ENCODE measurements at places on chromosomes 3 and 15.
A peak's percentile ranks its signal among the peaks of the same experiment; 100 is the strongest.

GRCh38 chr3:113685956-113686721 lies 10.3 kb downstream of the USF3 start:
- no peak for DNase-seq

- no peak for DNase-seq
These were observed 69.9 kb downstream of the PDCD6IP start for GRCh38 chr3:33868309-33868708.

GRCh38 chr3:128923576-128923975 lies 44.2 kb downstream of the ACAD9 start:
- DNase-seq = no peak

- no peak for DNase-seq
These were observed 181.4 kb downstream of the GREM1 start for GRCh38 chr15:32899126-32899596.

DNA sequence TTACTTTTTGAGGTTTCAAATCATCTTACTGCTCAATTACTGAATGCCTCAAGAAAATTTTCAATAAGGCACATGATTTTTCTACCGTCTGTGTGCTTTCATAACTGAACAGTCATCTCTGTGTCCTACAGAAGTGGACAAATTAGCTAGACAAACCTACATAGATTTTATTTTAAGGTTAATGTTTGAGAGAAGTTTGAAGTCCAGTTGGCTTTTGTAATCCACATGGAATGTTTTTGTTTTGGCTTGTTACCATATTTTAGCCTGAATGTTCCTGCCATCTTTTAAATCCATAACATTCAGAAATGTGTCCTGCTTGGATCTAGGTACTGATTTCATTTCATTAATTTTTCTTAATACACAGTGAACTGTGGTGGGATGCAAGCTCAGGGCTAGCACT lies 730.1 kb downstream of the IGSF11 start:
- DNase-seq = no peak

- DNase-seq = no peak
These were observed 149.5 kb downstream of the ITPR1 start for GRCh38 chr3:4642611-4643010.

DNA sequence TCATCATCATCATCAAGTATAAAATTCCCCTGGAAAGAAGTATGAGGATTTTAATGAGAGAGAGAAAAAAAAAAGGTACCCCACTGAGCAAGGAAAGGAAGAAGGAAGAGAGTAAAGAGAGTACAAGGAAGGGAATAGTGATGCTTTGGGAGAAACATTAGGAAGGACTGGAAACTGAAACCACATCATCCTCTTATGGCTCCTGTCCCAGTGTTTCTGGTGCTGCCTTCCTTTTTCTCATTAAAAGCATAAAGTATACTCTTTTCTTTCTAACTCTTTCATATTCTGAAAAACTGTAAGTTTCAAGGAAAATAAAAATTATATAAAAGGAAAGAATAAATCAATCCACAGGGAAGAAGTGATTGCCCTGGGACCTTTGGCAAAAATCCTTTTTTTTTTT lies 616.4 kb upstream of the CBLB start:
- no peak for DNase-seq

- DNase-seq = no peak
These were observed 216.8 kb downstream of the VGLL3 start for GRCh38 chr3:86774082-86774691.

DNA sequence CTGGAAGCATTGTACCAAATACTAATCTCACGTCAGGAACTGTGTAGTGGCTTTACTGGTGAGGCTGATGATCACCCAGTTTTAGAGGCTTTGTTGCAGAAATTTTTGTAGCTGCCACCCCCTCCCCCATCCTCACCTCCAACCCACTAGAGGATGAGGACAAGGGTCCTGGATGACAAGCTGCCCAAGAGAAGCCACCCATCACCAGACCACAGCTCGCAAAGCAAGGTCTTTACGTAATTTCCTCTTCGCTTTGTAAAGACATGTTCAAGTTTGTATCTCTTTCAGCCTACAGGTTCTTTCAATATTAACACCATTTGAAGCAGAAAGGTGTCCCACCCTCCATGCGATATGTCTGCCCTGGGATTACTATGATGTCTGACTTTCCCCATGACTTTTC lies 74.2 kb downstream of the LDHAL6B start:
- DNase-seq = no peak

GRCh38 chr3:154235330-154235729 lies 89.0 kb downstream of the DHX36 start:
- DNase-seq = no peak

DNA sequence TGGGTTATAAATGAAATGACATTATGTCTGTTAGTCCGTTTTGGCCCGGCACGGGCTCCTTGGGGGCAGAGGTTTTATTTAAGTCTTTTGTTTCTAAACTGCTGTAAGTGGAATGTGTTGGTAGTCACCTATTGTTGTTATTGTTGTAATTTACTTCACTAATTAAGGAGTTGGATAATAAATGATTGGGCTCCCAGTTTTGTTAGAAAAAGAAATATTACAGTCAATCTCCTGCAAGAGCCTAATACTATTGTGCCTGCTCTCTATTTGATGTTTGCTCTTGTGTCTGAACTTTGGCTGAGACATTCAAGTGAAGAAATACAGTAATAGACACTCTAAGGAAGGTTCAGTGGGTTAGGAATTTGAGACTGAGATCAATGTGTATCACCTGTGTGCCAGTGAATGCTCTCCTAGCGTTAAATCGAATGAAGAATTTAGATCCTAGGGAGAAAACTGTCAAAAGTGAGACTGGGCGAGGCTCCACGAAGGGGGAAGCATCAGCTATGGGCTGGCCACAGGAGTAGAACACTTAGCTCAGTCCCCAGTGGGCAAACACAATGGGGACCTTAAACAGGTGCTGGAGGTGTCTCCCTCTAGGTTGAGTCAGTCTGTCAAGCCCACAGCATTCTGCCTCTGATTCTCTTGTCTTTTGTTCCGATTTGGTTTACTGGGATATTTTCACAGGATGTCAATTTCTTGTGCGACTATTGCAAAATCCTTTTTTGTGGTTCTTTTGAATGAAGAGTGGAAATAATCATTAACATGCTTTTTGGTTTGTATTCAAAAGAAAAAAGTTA lies 1.2 kb downstream of the ROBO2 start:
- no peak for DNase-seq

- DNase-seq = no peak
These were observed 460.6 kb upstream of the NR2F2 start for GRCh38 chr15:95869920-95870319.

- DNase-seq = no peak
These were observed 553.5 kb upstream of the CCDC54 start for GRCh38 chr3:106823701-106824100.

DNA sequence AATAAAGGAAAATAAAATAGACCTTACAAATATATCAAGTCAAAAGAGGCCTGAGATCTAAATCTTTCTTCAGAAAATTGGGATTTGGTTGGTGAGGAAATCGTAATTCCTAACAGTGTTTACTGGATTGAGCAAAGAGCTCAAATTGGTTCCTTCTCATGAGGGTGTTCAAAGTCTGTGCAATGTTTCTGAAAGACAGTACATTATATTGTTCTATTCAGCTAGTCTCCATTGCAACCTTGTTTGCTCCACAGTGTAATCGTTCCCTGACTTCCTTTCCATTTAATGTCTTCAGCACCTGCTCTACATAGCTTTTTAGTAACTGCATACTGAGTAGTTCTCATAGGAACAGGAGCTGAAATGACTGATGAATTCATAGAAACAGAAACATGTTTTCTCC lies 326.8 kb downstream of the SUCLG2 start:
- DNase-seq = no peak

DNA sequence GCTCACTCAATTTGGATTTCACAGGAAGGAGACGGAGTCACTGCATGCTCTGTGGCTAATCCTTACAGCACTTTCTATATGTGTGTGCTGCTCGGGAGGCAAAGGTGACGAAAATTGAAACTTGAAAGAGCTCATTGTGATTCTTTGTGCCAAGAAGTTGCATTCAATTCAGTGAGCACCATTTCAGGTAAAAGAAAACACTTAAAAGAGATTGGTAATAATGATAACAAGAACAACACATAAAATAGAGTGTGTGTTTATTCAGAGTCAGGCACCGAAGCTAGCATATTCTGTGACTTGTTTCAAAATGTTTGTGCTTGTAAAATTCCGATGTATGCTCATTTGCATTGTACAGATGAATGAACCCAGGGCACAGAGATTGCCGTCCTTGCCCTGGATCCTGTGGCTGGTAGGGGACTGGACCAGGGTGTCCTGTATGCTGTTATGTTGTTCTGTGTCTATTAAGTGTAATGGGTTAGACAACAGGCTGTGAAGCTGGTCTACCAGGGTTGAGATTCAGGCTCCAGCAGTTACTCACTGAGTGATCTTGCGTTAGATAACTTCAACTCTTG lies 193.3 kb upstream of the PROK2 start:
- no peak for DNase-seq

- no peak for DNase-seq
These were observed 630.3 kb downstream of the NAALADL2 start for GRCh38 chr3:175489406-175489805.

DNA sequence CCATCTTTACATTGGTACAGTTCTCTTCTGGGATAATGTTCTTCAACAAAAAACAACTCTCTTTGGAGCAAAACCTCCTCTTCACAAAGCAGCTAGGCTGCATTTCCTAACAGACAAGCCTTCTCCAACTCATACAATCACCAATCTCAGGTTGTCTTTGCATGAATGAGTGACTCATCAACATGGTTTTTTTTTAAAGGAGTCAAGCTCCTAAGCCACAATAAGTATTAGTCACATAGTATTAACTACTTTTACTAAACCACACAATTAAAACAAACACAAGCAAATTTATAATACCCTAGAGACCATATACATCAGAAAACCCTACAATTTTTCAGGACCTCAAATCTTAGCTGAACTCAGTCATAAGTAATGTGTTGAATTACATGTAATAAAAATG lies 137.4 kb downstream of the TBC1D5 start:
- DNase-seq = peak; percentile 73

- DNase-seq = no peak
These were observed 364.8 kb upstream of the TPRG1 start for GRCh38 chr3:188807006-188807405.

- DNase-seq = no peak
These were observed 2.1 kb downstream of the QTRT2 start for GRCh38 chr3:114058646-114059045.

DNA sequence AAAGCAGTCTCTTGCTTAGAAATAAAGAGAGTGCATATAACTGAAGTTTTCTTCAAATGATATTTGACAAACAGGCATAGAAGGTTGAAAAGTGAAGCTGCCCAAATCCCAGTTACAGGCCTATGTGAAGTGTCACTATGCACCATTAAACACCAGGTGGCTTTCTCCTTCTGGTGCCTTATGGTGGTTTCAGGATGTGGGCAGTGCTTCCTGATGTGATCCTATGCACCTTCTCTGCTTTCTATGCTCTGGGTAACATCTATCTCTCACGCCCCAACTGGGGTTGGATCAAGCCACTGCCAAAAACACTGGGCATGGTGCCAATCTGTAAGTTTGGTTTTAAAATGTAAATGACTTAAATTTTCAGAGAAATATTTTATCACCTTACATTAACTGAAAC lies 744.7 kb downstream of the TUSC7 start:
- no peak for DNase-seq

GRCh38 chr3:81531263-81531662 lies 230.2 kb downstream of the GBE1 start:
- no peak for DNase-seq

GRCh38 chr15:65869954-65870871 lies 922 bp downstream of the RAB11A start:
- peak; percentile 39 for DNase-seq

GRCh38 chr15:41886741-41887140 lies 7.1 kb downstream of the SPTBN5 start:
- no peak for DNase-seq

GRCh38 chr3:34260271-34261000 lies 462.0 kb downstream of the PDCD6IP start:
- DNase-seq = no peak

- DNase-seq = no peak
These were observed 18.2 kb upstream of the CEMIP start for GRCh38 chr15:80760960-80761359.

DNA sequence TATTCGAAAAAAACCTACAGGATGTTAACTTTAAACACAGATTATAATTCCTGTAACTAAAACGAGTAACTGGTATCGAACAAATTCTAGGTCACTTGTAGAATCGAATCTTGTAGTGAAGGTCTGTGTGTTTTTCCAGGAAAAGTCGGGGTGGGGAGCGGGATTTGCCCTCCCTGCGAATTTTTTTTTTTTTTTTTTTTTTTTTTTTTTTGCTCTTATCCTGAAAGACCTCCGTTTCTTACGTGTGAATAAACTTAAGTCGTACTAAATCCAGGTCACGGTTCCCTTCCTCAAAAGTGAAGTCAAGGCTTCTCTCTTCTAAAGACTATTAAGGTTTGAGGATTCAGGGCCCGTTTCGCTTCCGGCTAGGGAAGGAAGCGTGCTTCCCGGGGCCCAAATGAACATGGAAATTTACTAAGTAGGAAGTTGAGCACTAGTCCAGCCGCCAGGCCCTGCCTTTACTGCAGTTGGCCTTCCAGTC lies 770 bp downstream of the TBC1D5 start:
- no peak for DNase-seq

DNA sequence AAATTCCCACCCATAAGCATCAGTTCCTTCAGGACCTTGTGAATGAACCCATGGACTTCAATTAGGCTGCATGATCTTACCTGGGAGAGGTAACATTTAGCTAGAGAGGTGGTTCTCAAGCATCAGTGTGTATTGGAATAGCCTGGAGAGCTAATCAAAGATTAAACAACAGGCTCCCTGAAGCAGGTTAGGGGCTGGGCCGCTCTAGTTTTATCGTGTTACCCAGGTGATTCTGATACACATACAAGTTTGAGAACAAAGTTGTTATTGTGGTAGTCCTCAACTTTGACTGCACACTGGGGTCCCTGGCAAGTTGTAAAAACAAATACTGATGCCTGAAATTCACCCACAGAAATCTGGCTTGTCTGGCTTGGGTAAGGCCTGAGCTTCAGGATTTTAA lies 31.2 kb downstream of the MYH15 start:
- DNase-seq = no peak

DNA sequence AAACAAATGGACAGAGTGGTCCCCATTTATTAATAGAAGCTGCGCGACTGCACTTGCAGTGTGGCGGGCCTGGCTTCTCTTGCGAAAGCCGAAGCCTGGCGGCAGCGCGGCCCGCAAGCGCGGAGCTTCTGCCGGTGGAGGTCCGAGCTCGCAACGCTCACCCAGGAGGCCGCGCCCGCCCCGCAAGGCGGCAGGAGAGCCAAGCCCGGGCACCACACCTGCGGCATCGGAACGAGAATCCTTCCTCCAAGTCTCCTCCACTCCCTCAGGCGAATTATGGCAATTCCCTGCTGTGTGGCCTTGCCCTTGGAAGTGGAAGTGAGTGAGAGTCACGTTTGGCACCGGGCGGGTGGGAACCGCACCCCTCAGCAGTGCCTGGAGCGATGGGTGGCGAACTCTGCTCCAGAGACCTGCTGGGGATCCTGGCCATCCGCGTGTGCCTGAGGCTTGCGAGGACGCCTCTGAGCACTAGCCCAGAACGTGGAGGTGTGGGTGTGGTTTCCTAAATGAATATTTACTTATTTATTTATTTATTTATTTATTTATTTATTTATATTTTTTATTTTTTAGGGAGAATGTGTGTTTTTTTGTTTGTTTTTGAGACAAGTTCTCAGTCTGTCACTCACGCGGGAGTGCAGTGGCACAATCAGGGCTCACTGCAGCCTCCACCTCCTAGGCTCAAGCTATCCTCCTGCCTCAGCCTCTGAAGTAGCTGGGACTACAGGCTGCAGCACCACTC lies 133.7 kb upstream of the UBE2E1 start:
- DNase-seq = no peak

- no peak for DNase-seq
These were observed 162.4 kb upstream of the TGFBR2 start for GRCh38 chr3:30443756-30444673.
